ENCODE measurements at places on chromosomes 6 and 20.
A peak's percentile ranks its signal among the peaks of the same experiment; 100 is the strongest.

GRCh38 chr20:19397666-19398065, 185.2 kb downstream of the SLC24A3 start:
- no peak for DNase-seq

DNA sequence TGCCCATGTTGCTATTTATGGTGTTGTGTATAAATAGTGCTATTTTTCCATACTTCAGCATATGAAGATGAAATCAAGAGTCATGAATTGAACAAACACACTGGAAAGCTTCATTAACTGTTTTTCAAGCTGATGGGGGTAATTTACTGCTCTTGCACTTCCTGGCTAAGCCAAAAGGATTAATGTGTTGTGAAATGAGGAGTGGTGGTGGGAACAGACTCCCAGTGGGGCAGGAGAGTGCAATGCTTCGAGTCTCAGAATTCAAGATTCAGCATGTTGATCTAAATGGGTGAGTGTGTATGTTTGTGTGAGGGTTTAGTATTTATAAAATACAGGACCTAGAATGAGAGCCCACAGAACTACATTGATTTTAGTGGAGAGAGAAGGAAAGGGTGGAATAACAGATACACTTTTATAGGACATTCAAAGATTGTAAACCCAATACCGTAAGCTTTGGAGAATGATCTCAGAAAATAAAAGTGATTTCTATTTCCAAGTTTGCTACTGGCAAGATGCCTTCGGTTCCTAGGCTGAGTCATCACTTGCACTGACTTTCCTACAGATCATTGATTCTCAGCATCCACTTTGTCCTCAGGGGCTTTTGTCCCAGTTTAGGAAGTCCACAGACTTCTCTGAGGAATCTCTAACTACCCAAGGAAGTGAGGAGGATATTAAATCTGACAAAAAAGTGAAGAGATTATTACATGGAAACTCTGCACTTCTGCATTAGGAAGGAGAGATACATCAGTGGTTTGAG, 303.6 kb downstream of the TRDN start:
- peak; percentile 30 for DNase-seq

- DNase-seq: no peak
Observed at GRCh38 chr20:906703-907270, 9.3 kb downstream of the ANGPT4 start.

DNA sequence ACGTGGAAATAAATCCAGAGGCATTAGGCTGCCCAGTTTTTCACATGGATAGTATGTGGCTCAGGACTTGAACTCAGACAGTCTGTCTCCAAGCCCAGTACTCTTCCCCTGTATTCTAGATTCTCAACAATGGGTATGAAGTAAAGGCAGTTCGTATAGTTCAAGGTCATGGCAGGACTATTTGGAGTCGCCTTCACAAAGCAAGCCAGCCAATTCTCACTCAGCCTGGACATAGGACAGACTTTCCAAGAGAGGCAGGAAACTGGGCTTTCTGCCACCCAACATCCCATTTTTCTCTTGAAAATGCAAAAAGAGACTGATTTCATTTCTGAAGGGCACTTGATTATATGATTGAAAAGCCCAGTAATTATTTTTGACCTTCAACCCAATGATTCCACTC, 111.0 kb downstream of the EDN1 start:
- no peak for DNase-seq

DNA sequence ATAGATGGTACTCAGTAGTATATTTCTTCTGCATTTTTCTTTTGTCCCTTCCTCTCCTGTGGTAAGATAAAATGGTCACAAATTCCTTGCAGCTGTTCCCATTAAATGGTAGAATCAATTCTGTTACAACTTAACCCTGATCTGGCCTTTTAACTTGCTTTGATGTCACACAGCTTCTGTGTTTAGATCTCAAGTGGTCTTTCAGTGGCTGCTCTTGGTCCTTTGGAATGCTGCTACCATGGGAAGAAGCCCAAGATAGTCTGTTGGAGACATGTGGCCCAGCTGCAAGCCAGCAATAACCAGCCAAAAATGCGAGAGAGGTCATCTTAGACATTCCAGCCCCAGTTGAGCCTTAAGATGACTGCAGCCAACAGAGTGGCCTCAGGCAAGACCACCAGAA, 429.7 kb downstream of the KIF16B start:
- DNase-seq: no peak

DNA sequence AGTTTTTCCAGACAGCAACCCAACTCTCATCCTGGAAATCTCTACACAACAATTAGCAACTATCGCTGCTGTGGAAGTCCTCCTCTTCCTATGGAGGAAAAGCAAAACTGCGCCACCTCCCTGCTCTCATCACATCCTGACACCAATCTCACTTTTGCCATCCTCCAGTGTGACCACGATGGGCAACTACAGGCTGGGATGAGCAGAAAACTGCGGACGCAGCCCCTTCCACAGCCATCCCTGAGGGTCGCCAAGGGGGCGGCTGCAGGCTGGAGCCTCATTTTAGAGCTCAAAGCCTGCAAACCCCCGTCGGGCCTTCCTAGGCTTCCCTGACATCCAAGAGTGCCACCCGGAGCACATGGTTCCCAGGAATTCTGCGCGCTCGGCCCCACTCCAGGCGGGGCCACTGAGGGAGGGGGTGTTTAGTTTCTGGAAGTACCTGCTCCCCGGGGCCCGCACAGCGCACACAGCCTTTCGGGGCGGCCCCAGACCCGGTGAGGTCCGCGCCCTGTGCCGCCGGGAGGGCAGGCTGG, 1.2 kb downstream of the TCFL5 start:
- peak; percentile 48 for DNase-seq

GRCh38 chr6:155033021-155033791, 38.1 kb downstream of the TIAM2 start:
- DNase-seq: no peak

GRCh38 chr6:6856538-6857523, 250.9 kb upstream of the RREB1 start:
- peak; percentile 57 for DNase-seq

DNA sequence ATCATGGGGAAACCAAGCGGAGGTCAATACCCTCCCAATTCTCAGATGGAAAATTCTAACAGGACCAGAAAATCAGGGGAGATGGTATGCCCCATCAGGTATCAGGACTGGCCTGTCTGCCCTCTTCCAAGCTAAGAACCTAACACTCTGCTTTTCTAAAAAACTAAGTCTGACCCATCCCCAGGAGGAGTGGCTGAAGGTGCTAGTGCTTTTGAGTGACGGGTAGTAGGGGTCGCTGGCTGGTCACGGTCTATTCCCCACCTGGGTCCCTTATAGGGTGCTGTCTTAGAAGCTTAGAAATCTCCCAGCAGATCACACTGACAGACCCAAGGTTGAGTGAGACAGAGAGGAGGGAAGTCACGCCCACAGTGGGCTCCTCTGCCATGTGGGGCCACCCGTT, 9.6 kb downstream of the ABHD16A start:
- DNase-seq: no peak

GRCh38 chr6:17964633-17965032, 22.8 kb downstream of the KIF13A start:
- no peak for DNase-seq

DNA sequence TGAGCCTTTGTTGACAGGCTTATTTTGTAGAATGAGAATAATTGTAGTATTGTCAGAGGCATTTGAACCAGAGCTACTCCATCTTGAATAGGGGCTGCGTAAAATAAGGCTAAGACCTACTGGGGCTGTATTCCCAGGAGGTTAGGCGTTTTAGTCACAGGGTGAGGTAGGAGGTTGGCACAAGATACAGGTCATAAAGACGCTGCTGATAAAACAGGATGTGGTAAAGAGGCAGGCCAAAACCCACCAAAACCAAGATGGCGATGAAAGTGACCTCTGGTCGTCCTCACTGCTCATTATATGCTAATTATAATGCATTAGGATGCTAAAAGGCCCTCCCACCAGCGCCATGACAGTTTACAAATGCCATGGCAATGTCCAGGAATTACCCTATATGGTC, 82.7 kb downstream of the PFDN4 start:
- DNase-seq: no peak

GRCh38 chr6:143482593-143482992, 28.9 kb downstream of the FUCA2 start:
- peak; percentile 49 for DNase-seq

DNA sequence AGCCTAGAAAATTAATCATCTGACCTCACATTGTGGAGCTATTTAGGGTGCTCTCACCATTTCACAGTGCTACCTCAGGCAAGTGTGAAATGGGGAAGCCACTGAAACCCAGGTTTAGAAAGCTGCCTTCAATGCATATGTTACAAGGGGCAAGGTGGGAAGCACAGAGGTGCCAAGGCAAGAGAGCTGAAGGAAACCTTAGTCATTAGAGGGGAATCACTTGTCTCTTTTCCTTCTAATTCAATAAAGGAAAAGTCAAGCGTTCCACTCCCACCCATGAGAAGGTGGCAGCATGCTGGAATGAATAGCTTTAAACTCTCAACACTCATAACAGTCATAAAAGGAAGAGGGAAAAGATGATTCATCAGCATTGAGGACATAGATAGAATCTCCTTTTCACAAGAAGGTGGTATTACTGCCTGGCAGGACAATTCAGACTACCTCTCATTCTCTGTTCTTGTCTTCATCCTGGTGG, 251.9 kb upstream of the IRAK1BP1 start:
- DNase-seq: peak; percentile 34
